ENCODE measurements at places on chromosomes 7 and 10.

- no peak for DNase-seq
Observed at GRCh38 chr10:118412132-118412760, 70.1 kb upstream of the FAM204A start.

DNA sequence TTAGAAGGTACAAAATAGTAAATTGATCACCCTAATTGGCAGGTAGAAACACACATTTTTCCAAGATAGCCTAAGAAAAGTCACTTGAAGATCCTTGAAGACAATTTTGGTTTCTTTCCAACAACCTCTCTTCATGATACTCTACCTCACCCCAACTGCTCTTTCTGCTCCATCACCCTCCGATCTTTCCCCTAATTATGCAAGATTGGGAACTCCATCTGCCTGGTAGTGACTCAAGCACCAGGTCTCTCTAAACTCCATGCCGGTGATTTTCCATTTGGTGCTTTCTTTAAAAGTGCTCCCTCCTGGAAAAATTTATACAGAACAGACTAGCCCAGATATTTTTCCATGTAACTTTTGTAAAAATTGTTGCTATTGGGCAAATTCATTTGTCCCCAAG, 1.1 kb upstream of the AKR1B1 start:
- DNase-seq = no peak

GRCh38 chr10:86038371-86038770, 328.2 kb downstream of the GRID1 start:
- DNase-seq = no peak

- no peak for DNase-seq
Observed at GRCh38 chr7:47192978-47193377, 388.9 kb downstream of the TNS3 start.

DNA sequence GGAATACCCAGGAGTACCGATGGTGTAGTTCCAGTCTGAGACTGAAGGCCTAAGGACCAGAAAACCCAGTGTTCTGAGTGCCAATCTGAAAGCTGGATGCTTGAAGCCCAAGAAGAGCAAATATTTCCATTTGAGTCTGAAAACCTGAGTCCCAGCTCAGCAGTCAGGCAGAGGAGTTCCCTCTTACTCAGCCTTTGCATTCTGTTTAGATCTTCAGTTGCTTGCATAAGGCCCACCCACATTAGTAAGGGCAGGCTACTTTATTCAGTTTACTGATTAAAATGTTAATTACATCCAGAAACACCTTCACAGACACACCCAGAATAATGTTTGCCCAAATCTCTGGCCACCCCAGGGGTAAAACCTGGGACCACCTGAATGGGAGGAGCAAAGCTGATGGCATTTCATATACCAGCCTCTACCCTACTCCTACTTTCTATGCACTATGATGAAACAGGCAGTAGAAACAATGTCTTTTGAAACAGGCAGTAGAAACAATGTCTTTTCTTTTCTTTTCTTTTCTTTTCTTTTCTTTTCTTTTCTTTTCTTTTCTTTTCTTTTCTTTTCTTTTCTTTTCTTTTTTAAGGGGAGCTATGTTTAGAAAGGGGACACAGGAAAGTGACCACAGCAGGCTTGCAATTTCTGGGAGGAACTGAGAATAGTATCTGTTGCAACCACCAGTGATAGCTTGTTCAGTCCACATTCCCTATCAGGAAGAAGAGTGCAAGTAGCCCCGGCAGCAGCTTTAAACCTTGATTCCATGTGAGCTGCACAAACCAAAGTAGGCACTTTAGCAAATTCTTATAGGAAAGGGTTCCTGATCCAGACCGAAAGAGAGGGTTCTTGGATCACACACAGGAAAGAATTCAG, 30.6 kb downstream of the FAM237B start:
- DNase-seq = no peak

DNA sequence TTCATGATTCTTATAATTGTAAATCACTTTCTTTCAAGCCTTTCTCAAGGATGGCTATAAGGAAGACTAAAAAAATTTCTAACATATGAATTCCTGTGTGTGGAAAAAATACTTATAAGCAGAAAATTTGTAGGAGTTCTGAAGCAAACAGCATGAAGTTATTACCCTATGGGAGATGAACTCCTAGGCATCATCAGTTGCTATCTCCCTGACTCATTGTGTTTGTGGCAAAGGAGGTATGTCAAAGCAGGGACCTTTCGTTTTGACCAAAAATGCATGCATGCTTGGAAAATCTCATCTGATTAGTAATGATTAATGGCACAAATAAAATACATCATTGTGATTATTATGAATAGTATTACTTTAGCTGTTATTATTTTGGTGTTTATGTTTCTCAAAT, 59.4 kb downstream of the CALCR start:
- no peak for DNase-seq

DNA sequence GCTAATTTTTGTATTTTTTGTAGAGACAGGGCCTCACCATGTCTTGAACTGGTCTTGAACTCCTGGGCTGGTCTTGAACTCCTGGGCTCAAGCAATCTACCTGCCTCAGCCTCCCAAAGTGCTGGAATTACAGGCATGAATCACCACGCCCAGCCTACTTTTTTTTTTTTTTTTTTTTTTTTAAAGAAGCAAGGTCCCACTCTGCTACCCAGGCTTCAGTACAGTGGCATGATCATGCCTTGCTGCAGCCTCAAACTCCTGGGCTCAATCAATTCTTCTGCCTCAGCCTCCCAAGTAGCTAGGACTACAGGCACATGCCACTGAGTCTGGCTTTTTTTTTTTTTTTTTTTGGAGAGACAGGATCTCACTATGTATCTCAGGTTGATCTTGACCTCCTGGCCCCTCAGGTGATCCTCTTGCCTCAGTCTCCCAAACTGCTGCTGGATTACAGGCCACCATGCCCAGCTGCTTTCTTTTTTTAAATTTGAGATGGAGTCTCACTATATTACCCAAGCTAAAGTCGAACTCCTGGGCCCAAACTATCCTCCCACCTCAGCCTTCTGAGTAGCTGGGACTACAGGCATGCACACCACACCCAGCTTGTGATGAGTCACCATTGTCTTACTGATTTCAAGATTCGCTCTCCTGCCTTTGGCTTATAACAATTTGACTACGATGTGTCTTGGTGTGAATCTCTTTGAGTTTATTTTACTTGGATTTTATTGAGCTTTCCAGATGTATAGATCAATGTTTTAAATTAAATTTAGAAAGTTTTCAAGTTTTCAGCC, 9.0 kb downstream of the RPEL1 start:
- DNase-seq = no peak

GRCh38 chr10:124227055-124227975, 133.9 kb upstream of the CHST15 start:
- no peak for DNase-seq

- DNase-seq = no peak
Observed at GRCh38 chr7:47581438-47581803, 490 bp downstream of the TNS3 start.

DNA sequence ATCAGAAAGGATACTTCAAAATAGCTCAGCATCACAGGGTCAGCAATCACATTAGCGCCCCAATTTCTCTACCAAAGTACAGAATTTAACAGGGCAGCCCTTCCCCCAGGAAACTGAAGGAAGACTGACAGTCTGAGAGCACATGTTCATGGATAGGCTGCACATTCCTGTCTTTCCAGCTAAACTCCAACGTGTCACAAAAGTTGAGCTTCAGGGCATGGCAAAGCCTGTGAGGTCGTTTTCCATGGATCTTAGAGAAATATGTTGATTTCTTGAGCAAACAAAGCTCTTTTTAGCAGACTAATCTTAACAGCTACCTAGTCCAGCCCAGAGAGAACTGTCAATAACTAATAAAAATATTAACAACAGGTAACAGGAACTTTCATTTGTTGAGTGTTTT, 207.9 kb downstream of the GRM3 start:
- no peak for DNase-seq

DNA sequence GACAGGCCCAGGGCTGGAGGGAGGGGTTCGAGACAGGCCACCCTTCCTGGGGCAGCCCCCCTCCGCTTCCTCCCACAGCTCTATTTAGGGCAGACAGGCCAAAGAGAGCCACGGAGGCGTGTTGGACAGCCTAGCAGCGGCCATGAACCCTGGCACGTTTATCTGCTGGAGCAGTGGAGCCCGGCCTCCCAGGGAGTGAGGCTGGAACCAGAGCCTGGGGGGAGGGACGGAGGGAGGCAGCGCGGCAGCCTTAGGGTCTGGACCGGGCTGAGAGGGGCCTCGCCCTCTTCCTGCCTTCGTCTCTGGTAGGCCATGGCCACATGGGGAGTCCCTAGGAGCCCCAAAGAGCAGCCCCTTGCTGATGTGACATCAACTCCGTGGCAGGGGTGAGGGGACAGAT, 17.1 kb downstream of the UNCX start:
- DNase-seq = no peak
